Aorta (tissue), 5 donors: ENCODE measurements at places on chromosomes 13 and 19. TPM values are rescaled to one million over a fixed set of nuclear protein-coding genes. Genes with fewer than 3 reads are reported as not detected.

- no peak for DNase-seq
These were observed 4.3 kb upstream of the PALM3 start for GRCh38 chr19:14066134-14066533.

The ATP7B gene
- 9.7 TPM for total RNA-seq

DNA sequence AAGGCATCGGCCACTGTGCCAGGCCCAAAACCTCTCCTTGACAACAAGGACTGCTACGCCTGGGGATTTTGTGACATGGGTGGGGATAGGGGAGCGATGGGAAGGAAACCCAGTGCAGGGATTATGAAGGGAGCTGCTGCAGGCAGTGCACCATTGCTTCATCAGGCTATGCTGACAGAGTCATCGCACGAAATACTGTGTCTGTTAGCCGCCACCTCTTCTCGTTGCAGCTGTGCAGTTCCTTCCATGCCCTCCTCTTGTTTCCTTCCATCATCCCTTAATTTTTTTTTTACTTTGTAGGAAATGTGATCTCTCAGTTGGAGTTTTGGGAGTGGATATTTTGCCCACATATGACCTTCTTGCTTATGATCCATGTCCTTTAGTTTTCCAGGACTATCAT, 178.7 kb downstream of the RFC3 start:
- DNase-seq: no peak

DNA sequence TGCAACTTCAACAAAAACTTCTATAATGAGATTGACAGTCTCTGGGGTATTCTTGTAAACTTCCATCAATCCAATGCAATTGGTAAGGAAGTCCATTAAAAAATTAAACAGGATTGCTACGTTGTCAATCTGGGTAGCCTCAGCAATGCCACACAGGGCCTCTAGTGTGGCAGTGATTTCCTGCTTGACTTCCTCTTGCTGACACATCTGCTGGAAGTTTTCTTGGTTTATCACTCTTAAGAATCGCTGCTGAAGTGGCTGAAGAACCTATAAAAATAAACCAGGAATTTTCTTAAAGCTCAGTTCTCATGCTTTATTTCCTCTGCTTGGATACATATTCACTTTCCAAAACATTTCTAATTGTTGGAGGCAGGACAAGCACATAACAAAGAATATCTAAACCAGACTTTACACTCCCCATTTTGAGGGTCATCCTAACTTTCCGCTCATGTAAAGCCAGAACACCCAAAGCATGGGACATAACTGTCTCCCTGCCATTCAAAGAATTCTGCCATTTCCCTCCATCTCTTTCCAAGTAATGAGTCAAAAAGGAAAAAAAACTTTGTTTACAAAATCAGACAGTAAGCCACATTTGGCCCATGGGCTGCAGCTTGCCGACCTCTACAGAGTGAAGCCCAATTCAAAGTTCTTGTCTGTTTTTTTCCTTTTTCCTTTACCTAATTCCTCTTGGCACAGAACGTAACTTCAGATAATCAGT, 23.2 kb upstream of the EEF1AKMT1 start:
- DNase-seq: no peak

- no peak for DNase-seq
These were observed 58.5 kb upstream of the ARGLU1 start for GRCh38 chr13:106626473-106626872.
